ENCODE measurements at places on chromosomes 3 and 15.

DNA sequence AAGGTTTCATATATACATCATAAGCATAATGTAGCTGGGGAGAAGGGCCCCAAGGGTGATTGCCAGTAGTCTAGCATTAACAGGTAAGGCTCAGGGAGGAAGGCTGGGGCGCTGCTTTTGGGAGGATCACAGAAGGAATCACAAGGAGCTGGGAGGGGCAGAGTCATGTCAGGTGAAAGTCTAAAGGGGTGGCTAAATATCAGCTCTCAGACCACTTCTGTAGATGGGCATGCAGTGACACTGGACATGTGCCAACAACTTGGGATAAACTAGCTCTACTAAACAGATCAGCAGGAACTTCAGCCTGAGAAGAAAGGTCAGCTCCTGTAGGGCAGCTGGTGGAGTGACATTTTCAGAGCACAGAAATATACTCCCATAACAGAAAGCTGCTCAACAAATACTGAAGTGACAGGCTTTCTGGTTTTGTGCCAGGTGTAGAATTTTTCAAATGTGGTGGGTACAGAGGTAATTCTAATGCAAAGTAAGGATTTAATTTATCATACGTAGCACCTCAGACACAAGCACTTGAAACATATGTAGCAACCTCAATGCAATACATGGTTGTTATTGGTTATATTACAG, 79.4 kb downstream of the PEX5L start:
- DNase-seq = no peak

GRCh38 chr3:105972069-105972468, 103.3 kb upstream of the CBLB start:
- no peak for DNase-seq

DNA sequence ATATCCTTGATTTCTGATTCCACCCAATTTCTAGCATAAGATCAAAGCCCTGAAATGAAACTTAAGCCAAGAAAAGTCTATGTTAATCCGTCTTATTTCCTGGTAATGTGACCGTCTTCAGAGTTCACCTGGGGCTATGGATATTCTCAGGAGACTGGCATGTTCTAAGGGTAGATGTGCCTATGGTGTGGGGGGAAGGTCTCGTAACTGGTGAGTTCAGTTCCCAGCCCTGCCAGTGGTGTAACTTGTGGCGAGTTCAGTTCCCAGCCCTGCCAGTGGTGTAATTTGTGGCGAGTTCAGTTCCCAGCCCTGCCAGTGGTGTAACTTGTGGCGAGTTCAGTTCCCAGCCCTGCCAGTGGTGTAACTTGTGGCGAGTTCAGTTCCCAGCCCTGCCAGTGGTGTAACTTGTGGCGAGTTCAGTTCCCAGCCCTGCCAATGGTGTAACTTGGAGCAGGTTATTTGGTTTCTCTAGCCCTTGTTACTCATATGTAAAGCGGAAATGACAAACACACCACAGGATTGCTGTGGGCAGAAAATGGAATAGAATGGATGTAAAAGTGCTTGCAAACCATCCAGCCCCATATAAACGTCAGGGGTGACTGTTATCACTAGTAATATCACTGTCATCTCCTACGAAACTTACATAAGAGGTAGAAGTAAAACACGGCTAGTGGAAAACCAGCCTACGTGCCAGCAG, 30.4 kb downstream of the SLC51A start:
- DNase-seq = peak; percentile 94

DNA sequence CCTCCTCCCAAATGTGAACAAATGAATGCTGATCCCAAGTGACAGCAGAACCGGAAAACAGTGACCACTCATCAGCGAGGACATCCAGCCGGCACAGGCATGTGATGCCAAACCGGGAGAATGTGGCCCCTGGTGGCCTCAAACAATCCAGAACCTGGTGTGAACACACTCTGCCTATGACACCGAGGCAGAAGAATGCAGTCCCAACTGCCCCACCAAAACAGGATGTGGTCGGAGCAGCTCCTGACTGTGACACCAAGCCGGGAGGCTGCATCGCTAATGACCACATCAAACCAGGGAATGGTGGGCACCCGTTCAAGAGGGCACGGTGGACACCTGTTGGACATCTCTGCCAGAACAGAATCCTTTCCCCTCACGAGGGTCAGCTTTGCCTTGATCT, 15.4 kb downstream of the SCN5A start:
- DNase-seq = no peak

- DNase-seq = no peak
These were observed 55.0 kb downstream of the ZDHHC19 start for GRCh38 chr3:196156160-196156559.

DNA sequence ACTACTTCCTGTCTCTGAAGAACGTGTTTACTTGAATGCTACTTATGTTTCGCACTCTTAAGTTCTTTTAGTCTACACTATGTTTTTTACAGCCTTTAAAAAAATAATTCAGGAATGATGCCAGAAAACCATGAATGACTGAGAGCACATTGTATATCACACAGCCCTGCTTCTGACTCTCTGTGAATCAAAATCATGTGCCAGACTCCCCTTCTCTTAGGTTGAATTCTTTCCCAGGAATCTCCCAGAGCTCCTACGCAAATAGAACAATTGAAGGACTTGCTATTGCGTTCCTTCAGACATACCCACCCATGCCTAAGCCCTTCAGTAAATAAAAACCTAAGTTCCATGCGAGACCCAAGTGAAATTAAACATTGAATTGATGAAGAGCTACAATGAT, 782.0 kb upstream of the ALCAM start:
- DNase-seq = no peak

GRCh38 chr3:120370463-120370862, 21.3 kb upstream of the LRRC58 start:
- DNase-seq = no peak

- peak; percentile 43 for DNase-seq
These were observed 1.3 kb downstream of the FAM43A start for GRCh38 chr3:194686816-194687637.

DNA sequence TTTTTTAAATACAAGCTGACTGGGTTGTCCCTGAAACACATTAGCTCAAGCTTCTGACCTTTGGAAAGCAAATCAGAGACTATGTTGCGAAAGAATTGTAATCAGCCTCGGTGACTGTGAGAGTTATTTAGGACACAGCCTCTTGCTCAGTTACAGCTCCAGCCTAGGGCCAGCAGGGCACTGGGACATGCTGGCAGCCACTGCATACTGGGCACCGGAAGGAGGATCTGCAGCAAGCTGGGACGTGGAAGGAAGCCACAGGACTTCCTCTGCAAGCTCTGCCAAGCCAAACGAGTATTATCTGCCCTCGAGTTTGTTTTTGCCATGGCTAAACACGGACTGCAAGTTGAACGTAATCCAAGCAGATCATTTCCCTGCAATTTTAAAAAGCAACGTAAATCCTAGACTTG, 24.4 kb upstream of the COPG1 start:
- peak; percentile 78 for DNase-seq

DNA sequence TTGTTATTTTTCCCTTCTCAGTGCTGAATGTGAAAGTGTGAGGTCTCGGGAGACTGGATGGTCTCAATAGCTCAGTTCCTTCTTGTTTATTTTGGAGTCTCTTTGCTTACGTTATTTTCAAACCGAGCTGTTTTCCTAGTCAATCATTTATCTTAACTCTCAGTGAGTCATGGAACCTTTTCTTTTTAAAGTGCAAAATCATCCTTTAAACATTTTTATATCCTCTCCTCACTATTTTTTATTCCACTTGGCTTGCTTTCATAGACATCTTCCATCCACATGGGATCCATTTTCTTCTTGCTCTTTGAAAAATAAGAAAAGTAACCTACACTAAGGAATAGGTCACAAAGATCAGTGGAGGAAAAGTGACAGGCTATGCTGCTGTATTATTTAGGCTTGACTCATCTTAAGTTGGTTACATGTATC, 497.8 kb downstream of the NAALADL2 start:
- DNase-seq = peak; percentile 5

DNA sequence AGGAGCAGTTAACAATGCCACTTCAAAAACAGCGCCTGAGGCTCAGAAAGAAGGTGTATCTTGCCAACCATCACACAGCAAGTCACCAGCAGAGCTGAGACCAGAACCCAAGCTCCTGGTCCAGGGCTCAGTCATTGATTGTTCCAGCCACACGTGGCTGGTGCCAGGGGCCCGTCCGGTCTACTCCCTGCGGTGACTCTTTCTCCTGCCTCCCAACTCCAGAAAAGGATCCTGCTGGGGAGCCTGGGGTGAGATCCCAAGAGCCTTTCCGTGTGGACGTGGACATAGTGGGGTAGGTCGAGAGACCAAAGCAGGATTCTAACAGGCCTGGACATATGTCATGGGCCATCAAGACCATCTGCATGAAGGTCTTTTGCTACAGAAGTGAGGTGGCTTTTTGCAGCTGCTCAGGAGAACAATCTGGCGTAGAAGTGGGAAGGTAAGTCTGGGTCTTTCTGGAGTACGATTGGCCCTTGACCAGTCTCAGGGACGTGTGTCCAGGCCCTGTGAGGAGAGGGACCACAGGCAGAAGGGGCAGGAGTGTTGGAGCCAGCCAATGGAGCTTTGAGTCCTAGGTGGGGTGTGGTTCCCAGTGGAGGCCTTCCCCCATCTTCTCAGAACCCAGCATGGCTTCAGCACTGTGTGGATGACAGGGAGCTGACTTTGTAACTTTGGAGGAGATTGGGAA, 105.4 kb downstream of the HMG20A start:
- DNase-seq = no peak

DNA sequence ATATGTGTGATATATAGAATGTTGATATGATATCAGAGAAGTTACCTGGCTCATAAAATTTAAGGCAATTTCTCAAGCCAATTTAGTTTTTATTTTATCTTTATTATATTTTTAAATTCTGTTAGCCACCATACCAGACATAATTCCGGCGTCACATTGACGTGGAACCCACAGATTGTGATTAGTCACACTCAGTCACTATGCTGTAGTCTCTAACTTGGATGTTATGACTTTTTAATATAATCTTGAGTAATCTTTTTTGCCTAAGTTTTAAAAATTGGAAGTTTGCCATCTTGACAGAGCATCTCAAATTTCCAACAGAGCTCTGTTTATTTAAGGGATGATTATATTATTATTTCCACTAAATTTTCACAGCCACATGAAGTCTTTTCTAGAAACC, 9.7 kb upstream of the DCLK3 start:
- DNase-seq = no peak

DNA sequence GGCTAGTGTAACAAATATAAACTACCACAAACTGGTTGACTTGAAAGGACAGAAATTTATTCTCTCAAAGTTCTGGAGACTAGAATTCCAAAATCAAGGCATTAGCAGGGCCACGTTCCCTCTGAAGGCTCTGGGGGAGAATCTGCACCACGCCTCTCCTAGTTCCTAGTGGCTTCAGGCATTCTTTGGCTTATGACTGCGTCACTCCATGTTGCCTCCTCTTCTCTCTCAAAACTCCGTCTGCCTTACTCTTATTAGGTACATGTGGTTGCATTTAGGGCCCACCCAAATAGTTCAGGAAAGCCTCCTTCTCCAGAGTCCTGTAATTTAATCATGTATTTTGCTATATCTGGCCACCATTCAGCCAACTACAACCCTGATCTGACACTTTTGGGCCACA, 174.8 kb downstream of the PEX5L start:
- no peak for DNase-seq

DNA sequence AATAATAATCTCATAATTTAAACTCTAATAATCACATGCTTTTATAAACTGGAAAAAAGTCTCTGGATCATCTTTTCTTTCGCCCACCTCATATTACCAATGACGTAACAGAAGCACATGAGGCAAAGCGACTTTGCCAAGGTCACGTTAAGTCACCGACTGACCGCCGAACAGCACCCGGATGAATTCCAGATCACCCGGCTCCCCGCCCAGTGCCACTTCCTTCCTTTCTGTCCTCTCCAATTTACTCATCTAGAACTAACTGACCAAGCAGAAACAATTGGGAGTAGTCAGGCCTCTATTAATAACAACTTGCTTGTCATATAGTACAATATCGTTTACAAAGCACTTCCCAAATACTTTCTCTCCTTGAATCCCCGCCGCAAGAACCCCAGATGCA, 21.1 kb downstream of the FGF12 start:
- DNase-seq = no peak

DNA sequence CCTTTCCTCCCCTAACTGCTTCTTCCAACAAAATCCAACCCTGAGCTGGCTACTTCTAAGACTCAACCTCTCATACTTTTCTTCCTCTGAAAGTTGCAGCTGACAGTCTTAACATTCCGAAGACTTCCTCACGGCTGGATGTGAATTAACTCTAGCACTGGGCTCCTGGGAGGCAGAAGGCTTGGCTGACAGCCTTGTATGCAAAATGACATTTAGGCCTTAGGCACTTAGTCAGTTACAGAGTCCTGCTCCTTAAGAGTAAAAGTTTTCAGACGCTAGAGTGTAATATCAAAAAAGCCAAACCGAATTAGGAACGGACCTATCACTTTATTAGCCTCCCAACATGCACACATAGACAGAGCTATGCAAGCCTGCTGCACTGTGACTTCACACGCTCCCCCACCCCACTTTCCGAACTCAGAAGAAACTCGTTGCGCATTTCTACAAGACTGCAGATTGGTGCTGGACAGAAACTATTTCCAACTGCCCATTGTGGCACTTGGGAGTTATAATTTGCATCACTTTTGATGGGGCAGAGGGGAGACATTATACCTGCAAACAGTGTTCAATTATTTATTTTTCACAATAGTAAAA, 15.5 kb upstream of the ANXA2 start:
- no peak for DNase-seq

- no peak for DNase-seq
These were observed 78.6 kb upstream of the ADAMTS9 start for GRCh38 chr3:64766440-64766839.

DNA sequence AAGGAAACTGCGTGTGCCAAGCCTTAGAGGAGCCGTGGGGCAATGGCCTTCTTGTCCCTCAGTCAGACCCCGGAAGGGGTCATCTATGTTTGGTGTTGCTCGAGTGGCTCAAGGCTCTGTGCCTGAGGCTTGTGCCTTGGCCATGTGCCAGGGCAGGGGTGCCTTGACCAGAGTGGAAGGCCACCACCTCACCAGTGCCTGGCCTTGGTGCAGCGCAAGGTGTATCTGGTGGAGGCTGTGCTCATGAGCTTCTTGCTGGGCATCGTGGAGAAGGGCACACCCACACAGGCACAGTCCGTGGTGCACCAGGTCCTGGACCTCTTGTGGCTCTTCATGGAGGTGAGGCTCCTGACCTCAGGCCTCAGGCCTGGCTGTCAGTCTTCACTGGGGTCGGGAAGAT, 10.7 kb downstream of the RNF123 start:
- no peak for DNase-seq

- DNase-seq = peak; percentile 21
These were observed 829 bp downstream of the DCP1A start for GRCh38 chr3:53346514-53346913.

DNA sequence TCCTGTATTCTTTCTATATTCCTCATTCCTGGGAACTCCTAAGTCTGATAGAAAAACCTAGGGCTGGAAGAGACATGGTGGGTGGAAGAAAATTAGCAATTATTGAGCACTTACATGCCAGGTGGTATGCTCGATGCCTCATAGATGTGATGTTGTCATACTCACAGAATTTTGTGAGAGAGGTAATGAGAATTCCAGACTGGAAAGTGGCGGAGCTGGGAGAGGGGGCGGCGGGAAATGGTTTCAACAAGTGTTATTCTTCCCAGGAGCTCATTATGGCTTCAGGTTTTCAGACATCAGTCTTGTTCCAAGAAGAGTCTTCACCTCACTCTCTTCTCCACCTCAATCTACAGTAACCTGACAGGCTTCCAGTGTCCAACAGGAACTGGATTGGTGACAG, 16.2 kb downstream of the TIMP4 start:
- no peak for DNase-seq

GRCh38 chr3:12139111-12139511, 19.6 kb downstream of the TIMP4 start:
- peak; percentile 67 for DNase-seq

Data from amniotic epithelial cell (primary cell).